Panc1 (cell line): ENCODE measurements at places on chromosomes 13 and 19. TPM values are rescaled to one million over a fixed set of nuclear protein-coding genes. Genes with fewer than 3 reads are reported as not detected.

The TDRD12 gene
- 0.33 TPM for total RNA-seq

The MCF2L gene
- 0.57 TPM for total RNA-seq

The IRGC gene
- not detected for total RNA-seq

The TTC9B gene
- total RNA-seq: 2.3 TPM

DNA sequence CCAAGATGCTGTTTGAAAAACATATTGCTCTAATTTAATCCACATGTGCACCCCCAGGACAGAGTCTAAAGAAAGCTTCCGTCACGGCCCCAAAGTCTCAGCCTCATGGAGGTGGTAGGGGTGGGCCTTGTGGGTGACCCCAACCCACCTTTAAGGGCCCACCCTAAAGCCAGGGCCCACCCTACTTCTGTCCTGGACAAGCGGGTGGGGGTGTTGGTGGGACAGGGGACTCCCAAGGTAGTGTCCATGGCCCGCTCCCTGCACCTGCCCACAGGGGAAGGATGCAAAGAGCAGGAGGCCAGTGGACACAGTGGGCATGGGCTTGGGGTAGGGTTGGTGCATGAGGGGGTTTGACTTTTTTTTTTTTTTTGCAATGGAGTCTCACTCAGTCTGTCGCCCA is 66.8 kb downstream of the KCTD15 start:
- no peaks in the 10 kb centered on the region for H3K4me1 ChIP-seq
- H3K27me3 ChIP-seq: no peaks in the 10 kb centered on the region
- no peak for DNase-seq
- no peak overlapping the region for H3K27ac ChIP-seq
